ENCODE measurements at places on chromosomes 16 and 17.

DNA sequence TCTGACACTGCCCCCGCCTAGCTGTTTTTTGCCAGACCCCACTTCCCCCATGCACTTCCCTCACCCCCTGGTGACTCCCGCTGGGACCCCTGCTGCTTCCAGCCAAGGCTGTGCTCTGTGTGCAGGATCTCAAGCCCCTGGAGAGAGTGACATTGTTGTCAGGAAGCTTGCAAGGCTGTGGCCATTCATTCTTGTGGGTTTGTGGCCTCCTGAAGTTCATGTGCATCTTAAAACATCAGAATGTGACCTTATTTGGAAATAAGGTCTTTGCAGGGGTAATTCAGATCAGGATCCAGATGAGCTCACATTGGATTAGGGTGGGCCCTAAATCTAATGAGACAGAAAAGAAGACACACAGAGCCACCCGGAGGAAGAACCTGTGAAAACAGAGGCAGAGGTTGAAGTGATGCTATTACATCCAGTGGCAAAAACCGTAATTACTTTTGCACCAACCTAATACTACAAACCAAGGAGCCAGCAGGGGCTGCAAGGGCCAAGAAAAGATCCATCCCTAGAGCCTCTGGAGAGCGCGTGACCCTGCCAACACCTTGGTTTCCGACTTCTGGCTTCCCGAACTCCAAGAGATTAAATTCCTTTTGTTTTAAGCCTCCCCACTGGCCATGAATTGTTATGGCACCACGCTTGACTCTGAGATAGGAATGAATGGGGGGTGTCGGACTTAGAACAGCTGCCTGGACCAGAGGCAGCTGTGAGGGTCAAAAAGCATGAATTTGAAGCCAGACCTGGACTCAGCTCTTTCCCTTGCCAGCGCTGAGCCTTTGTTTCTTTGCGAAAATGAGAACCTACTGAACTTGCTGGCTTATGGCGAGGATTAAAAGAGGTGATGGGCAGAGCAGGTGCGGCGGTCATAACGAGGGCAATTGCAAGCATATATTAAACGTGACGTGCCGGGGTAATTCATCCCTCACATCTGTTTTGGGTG is 75.5 kb downstream of the BMERB1 start:
- DNase-seq: no peak

DNA sequence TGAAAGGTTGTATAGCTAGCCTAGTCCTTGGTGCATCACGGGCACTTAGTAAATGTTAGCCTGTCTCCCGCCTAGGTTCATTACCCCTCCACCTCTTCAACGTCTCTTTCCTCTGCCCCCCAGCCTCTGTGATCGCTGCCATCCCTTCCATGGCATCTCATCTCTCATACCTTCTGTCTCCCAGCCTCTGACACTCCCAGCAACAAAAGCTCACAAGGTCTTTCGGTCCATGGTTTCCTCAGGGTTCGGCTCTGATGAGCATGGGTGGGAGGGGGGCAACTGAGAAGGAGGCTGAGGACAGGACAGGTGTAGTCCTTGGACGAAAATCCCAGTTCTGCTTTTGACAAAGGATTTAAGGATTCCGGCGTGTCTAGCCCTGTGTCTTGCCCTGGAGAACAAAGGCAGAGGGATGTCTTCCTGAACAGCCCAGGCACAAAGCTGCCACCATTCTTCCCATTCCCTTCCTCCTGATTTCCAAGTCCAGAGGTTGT is 16.7 kb downstream of the CCR7 start:
- peak; percentile 67 for DNase-seq

DNA sequence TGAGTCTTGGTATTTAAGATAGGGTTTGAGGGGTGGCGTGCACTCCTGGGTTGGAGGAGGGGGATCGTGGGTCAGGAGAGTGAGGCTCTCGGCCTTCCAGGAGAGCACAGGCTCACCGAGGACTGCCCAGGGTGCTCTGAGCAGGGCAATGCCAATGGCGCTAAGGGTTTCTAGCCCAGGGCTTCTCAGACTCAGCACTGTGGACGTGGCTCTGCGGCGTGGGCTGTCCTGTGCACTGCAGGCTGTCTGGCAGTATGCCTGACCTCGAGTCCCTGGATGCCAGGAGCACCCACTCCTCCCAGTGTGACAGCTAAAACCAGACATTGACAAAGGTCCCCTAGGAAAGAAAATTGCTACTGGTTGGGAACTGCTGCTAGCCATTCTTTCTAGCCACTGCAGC is 37.2 kb upstream of the ENDOV start:
- no peak for DNase-seq

- no peak for DNase-seq
Measured at GRCh38 chr16:12390074-12390605, 413.5 kb downstream of the CPPED1 start.

DNA sequence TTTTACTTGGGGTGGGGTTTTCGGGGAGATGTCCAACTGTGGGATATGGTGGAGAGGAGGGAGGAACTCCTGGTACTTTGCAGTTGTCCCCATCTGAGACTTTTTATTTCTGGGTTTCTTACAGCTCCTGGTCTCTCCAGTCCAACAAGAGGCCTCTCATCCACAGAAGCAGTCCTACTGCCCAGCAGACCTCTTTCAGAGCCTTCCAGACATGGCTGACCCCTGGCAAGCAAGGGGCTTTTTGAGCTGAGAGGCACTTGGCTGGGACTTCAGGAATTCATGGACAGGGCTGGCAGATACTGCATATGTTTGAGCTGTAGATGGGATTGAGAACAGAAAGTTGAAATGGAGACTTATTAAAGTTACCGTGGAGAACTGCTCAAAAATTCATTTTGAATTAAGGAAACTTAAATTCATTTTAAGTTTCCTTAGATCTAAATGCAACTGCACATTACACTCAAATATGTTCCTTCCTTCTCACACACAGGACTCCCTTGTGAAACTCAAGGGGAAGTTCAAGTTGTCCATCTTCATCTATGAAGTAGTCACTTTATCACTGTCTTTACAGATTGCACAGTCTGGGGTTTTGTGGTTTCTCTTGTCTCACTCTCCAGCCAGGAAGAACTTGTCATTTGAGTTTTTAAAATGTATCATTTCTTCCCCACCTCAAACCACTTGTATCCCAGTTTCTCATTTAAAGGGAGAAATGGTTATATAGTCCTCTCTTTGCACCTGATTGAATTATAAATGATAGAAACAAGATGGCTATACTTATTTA is 1.1 kb downstream of the LASP1NB start:
- no peak for DNase-seq

GRCh38 chr16:25679511-25679910 is 12.2 kb upstream of the HS3ST4 start:
- no peak for DNase-seq

DNA sequence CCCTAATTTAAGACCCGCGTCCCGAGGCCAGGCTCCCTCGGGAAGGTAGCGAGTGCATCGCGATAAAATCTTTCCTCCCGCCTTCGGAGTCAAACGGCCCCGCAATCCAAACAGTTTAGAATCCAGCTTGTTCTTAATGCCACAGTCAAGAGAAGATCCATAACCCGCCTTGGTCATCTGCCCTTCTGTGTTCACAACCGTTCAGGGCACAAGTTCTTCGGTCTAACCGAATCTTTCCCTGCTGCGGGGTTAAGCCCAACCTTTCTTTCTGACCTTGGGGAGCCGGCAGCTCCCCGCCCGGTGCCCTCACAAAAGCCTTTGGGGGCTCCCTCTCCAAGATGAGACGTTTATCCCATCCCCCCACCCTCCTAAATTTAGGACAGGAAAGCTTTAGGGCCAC is 30.3 kb downstream of the CPSF4L start:
- DNase-seq: no peak

GRCh38 chr16:86405319-86405718 is 105.0 kb upstream of the FOXF1 start:
- DNase-seq: no peak

DNA sequence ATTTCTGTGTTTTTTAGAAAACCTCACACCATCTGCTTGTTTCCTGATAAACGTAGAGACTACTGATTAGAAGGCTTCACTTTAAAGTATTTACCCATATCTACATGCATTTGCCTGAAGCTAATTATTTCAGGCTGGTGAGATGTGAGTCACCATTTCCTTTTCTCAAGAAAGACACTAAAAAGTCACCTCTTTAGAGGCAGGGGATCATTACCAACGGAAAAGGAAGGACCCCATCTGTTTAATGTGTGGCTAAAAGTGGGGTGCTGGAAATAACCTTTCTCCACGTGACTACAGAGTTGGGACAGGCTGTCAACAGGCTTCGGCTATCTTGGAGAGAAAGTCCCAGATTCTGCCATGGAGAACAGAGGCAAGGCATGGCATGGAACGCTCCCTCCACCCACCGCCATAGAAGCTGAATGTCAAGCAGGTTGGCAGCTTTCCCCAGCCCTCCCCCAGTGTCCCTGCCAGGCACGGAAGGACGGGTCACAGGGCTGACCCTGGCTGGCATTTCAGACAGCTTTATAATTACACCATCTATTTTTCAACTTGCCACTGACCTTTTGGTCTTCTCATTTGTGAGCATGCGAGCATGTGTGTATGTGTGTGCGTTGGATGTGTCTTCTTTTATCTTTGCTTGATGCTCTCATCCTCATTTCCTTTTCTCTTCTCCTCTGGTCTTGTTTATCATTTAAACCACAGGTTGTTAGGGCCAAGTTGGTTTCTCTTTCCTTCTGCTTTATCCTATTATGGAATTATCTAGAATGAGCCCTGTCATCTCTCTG is 157.0 kb downstream of the CPPED1 start:
- DNase-seq: no peak

DNA sequence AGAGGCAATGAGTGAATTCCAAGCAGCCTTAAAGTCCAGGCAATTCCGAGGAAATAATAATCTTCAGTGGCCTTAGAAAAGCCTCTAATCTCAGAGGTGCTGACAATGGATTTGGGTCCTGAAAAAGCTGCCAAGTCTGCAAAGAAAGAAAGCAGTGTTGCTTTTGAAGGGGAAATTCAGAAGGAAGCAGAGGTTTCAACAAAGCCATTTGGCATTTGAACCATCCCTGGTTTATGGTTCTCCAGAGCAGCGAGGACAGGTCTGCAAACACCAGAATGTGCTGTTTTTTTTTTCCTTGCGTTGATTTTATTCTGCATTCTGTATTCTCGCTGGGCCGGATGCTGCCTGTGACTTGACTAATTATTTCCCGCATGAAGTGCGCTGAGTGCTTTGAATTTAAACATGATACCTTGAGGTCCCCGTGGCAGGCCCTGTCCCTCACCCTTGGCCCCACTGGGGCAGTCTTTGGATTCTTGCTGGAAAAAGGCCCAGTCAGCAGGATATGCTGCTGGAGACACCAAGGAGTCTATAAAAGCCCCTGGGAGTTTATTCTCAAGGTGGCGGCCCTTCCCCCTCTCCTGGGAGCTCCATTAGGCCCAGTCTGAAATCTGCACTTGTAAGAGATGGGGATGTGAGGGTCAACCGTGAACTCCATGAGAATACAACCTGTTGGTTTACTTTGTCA is 338.3 kb downstream of the HAPSTR1 start:
- no peak for DNase-seq

GRCh38 chr17:67041941-67042899 is 2.1 kb upstream of the CACNG1 start:
- no peak for DNase-seq

DNA sequence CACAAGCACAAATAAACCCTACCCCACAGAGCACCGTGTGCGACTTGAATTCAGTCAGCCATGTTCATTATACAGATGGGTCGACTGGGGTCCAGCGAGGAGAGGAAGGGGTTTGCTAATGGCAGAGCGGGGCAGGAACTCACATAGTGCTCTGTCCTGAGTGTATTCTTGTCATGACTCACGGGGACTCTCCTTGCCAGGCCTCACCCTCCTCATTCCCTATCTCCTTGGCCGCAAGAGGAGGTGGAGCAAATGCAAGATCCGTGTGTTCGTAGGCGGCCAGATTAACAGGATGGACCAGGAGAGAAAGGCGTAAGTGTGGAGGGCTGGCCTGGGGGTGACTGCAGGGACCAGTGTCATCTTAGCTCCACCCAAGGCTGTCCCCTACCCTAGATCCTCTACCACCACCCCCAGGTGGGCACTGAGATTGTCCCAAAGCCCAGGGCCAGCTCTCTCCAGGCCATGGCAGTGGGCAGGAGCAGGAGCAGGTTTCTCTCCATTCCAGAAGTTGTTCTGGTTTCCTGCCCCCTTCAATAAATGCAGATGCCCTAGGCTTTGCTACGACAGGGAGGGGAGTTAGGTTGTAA is 29.4 kb downstream of the SLC12A3 start:
- DNase-seq: no peak

- no peak for DNase-seq
Measured at GRCh38 chr17:4812690-4813089, 5.7 kb downstream of the PLD2 start.

Data from NCI-H510A treated with DMSO at 0.1 percent for 48 hours (cell line).